ENCODE measurements at places on chromosomes 7 and 10. TPM values are rescaled to one million over a fixed set of nuclear protein-coding genes. Genes with fewer than 3 reads are reported as not detected.

DNA sequence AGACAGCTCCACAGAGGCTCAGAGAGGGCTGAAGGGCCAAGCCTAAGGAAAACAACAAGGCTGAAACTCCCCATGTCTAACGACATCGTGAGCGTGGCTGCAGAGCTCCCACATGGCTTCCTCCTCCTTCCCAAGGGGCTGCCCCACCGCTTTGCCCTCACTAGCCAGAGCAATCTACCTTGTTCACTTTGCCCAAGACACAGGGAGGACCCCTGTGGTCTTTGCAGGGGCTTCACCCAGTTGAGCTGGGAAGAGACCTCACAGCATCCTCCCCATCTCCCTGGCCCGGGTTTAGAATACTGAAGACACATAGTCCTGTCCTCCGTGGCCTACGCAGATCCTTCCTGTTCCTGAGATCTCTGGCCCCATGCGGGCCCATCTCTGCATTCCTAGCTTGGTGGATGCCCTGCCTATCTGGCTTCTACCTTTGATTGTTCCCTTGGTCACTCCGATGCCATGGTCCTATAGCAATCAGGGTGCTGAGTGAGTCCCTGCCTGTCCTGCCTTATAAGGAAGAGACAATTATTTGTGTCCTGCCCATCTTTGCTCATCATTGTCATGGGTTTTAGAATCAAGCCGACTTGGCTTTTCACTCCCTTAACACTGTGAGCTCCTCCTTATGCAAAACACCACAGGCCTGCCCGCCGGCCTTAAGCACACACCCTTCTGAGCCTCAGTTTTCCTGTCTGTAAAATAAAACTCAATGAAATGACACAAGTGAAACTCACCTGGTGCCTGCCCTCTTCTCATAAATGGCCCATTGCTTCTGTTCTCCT is 73.2 kb downstream of the PARP12 start:
- no peak for DNase-seq

The SP8 gene
- polyA plus RNA-seq: not detected

GRCh38 chr7:85226361-85227085 is 39.7 kb upstream of the SEMA3D start:
- no peak for DNase-seq

The CYP2C18 gene
- not detected for polyA plus RNA-seq

DNA sequence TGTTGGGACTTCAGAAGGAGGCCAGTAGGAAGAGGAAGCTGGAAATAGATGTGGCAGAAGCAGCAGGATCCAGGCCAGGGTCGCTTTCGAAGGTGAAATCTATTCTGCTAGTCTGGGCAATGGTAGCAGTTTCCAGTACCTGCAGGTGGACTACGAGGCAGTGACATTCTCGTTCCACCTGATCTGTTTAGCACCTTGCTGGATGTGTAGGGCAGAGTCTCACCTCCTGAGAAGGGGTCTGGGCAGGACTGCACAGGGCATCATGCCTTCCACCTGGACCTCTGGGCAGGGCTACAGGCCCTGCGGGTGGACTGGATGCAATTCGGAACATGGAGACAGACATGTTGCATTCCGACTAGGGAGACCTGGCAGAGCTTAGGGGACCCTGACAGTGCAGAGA is 254.8 kb upstream of the ZNF32 start:
- no peak for DNase-seq

DNA sequence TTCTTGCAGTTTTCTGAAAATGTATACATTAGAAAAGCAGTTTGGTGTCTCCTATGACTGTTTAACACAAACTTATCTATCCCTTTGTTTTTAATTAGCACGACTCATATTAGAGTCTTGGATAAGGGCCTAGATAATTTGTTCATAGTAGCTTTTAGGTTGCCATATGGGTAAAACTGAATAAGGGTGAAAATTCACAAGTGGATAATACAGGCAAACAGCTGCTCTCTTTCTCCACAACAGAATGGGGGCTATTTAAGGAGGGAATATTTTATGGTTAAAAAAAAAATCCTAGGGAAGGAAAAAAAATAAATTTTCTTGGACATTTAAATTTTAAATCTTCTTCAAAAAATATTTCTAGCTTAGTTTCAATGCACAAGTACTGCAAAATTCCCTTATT is 1416.1 kb downstream of the GATA3 start:
- no peak for DNase-seq

GRCh38 chr10:132571650-132572544 is 34.3 kb downstream of the INPP5A start:
- peak; percentile 65 for DNase-seq

DNA sequence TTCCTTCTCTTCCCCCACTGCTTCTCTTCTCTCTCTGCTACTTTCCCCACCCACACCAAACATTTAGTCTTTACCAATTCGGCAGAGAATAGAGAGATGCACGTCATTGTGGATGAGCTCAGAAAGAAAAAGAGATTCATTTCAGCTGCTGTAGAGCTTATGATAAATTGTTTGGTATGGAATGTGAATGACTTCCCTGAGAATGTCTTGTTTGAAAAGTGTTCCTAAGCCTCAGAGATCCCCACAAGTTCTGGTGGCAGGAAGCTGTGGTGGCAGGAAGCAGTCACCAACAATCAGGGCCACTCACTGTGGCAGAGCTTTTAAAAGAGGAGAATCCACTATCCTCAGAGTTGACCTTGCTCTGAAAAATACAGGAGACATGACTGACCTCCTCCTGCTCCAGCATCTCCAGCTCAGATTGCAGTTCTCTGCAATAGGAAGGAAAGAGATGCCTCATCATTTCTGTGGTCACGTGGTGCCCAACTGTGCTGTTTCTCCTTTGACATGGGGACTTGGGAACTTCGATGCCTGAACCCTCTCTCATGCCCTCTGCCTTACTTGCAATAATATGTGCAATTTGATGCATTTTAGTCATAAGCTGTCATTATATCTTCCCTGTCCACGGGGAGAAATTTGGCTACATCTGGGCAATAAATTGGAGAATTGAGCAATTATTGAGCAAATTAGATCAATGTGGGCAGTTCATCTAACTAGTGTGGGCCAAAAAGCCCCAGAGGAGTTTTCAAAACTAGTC is 76.5 kb downstream of the BMPER start:
- DNase-seq: no peak

The LRMDA gene
- 0.37 TPM for polyA plus RNA-seq

DNA sequence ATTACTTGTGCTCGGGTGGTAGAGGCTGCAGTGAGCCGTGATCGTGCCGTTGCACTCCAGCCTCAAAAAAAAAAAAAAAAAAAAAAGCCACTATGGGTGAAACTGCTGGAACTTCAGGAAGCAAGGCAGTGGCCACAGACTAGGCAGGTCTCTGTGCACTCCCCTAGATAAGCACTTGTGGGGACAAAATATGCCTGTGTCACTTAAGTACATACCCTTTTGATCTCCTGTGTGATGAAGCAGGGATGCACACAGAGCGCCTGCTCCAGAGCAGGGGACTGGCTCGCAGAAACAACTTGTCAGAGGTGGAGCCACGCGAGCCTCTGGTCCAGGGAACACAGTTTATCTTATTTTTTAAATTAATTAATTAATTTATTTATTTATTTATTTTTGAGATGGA is 42.9 kb upstream of the PSAP start:
- DNase-seq: no peak

- DNase-seq: no peak
Measured at GRCh38 chr10:104862-105565, 30.2 kb upstream of the ZMYND11 start.

DNA sequence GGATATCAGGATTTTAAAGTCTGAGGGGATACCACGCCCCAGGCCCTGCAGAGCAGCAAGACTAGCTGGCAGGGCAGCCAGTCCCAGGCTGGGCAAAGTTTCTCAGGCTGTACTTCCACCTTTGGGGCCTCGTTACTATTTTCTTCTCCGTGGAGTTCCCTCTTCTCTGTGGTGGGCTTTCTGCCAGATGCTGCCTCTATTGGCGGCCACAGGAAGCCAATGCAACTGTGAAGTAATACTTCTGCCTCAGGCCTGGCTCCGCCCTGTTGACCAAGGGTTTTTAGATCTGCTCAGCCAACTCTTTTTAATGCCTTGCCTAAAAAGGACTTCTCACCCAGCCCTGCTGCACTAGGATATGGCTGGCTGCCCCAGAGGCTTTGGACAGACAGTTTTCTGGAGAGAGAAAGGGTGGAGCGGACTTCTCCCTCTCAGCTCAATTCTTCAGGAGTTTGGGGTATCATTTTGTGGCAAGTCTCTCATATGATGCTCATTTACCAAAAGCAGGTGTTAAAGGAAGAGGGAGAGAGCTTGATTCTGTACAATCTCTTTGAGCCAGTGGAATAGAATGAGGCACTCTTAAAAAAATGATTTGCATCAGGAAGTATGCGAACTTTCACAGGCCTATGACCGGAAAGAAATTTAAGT is 67.4 kb downstream of the HHEX start:
- DNase-seq: no peak

DNA sequence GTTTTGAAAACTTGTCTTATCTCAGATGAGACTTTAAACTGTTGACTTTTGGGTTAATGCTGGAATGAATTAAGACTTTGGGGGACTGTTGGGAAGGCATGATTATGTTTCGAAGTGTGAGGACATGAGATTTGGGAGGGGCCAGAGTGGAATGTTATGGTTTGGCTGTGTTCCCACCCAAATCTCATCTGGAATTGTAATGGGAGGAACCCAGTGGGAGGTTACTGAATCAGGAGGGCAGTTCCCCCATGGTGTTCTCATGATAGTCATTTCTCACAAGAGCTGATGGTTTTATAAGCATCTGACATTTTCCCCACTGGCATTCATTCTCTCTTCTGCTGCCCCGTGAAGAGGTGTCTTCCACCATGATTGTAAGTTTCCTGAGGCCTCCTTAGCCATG is 13.8 kb upstream of the POT1 start:
- no peak for DNase-seq

GRCh38 chr7:17315974-17316373 is 17.5 kb downstream of the AHR start:
- no peak for DNase-seq

GRCh38 chr7:90210981-90211380 is 559 bp upstream of the STEAP2 start:
- peak; percentile 18 for DNase-seq

The TEX47 gene
- polyA plus RNA-seq: not detected

DNA sequence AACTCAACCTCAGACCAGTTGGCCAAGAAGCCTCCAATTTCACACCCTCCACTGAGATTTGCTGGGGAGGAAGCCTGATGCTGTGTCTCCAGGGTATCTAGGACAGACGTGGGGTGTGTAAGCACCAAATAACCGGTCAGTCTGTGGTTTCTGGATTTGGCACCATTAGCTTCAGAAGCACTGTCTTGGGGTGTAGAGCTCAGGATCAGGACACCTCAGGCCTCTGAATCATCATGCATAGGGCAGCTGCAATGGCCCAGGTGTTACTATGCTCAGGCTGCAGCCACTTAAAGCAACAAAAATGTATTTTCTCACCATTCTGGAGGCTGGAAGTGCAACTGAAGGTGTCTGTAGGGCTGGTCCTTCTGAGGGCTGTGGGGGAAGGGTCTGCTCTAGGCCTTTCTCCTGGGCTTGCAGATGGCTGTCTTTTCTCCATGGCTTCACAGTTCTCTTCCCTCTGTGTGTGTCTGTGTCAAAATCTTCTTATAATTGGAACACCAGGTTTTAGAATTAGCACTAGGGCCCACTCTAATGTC is 73.4 kb upstream of the SEPHS1 start:
- DNase-seq: no peak

The GDF2 gene
- polyA plus RNA-seq: not detected

GRCh38 chr7:123043642-123044041 is 48.1 kb upstream of the TAS2R16 start:
- no peak for DNase-seq

- DNase-seq: peak; percentile 96
Measured at GRCh38 chr10:43322769-43323168, 48.7 kb upstream of the FXYD4 start.

The ANKRD2 gene
- polyA plus RNA-seq: 0.99 TPM

The GRM3 gene
- not detected for polyA plus RNA-seq

GRCh38 chr10:36003031-36003600 is 361.0 kb upstream of the FZD8 start:
- DNase-seq: no peak

DNA sequence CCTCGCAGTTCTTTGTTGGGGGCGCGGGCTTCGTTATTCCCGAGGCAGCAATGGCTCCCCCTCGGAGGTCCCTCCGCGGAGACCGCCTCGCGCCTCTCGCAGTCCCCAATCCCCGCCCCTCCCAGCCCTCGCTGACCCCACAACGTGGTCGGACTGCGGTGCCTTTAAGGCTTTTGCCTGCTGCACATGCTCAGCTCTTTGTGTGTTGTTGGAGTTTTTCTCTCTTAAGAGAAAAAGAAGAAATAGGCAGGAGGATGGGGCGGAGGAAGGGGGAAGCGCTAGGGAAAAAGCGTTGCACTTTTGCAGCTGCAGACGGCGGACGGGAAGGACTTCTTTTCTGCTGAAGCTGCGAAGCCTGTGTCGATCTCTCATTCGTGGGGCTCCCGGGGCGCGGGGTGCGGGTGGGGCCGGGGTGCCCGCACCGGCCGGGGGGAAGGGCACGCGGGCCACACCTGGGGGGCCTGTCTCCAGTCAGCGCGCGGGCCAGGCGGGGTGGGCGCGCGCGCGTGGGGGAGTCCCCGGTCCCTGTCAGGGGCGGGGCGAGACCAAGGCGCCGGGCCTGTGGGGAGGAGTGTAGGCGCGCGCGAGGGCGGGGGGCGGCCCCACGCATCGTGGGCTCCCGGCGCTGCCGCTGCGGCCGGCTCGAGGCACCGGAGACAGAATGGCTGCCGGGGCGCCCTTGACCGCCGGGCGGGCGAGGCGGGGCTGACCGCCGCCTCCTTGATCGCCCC is 445 bp upstream of the ATRNL1 start:
- DNase-seq: peak; percentile 92

GRCh38 chr10:22475651-22476600 is 130.6 kb downstream of the SPAG6 start:
- peak; percentile 76 for DNase-seq

GRCh38 chr10:102133373-102134195 is 744 bp downstream of the PPRC1 start:
- peak; percentile 91 for DNase-seq

DNA sequence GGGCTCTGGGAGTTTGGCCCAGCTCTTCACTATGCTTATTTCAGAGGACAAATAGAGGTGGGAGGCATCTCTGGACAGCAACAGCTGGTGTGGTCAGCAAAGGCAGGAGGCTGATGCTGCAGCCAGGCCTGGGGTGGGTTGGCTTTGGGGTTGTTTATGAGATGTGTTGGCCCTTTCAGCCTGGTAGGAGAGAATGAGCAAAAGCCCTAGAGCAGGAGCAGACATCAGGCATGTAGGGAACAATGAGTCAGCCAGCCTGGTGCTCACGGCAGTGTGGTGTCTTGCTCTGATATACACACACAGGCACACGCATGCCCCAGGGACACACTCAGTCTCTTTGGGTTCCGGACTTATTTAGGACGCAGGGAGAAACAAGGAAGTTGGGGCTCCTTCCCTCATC is 157.1 kb downstream of the PRKCQ start:
- no peak for DNase-seq

- no peak for DNase-seq
Measured at GRCh38 chr10:88608052-88608732, 21.6 kb downstream of the LIPJ start.
